Urothelium cell line (cell line): ENCODE measurements at places on chromosomes 4 and X.
A peak's percentile ranks its signal among the peaks of the same experiment; 100 is the strongest.

DNA sequence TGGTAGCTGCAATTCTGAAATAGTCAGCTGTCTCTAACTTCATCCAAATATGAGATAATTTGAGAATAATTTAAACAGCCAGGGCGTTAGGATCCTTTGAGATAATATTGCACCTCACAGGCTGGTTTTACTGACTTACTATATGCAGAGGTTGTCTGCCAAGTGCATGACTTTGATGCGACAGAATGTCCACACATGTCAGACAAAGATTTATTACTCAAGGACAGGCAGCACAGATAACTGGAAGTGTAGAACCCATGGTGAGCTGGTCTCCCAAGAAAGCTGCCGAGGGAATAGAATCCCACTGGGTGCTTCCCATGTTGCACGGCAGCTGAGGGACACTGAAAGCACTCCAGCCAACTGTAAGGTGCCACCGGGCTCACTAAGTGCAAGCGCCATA lies 166.2 kb upstream of the GALNTL6 start:
- no peak for DNase-seq

DNA sequence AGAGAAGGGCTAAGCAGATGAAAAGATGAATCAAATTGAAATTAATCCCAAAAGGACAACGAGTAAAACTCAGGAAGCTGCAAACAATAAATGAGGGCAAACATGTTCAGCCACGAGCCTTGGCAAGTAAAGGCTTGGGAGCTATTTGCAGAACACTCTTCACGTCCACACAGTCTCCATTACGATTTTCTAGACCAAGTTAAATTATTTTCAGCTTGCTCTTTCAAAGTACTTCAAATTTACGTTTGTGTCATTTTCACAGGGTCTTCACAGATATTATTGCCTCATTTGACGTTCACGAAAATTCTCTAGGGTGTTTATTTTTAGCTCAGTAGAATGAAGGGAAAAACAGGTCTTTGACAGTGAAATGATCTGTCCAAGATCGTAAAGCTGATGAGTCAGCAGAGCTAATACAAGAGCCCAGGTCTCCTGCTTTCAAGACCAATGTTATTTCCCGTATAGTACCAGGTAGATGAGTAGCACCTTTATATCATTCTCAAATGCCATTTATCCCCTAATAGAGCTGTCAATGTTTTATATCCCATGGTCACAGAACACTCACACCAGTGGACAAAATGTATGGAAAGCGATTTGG lies 20.9 kb downstream of the KLB start:
- DNase-seq: peak; percentile 36

- DNase-seq: no peak
Observed at GRCh38 chrX:134733591-134733990, 75.3 kb upstream of the PLAC1 start.

DNA sequence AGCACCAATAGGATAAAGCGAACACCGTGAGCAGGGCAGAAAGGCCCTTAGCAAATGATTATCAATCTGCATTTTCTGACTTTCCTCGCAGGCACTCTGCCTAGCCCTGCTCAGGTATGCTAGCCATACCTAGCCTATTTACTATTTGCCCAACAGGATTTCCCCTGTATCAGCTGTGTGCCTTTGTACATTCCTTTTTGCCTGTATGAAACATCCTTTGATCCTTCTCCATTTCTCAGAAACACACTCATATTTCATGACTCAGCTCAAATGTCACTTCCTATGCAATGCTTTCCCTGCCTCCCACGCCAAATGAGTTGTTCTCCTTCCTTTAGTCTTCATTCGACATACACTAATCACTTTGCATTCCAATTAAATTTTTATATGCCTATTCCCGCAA lies 37.2 kb downstream of the PCDH7 start:
- peak; percentile 86 for DNase-seq

GRCh38 chrX:135477576-135477975 lies 42.9 kb upstream of the INTS6L start:
- peak; percentile 45 for DNase-seq

DNA sequence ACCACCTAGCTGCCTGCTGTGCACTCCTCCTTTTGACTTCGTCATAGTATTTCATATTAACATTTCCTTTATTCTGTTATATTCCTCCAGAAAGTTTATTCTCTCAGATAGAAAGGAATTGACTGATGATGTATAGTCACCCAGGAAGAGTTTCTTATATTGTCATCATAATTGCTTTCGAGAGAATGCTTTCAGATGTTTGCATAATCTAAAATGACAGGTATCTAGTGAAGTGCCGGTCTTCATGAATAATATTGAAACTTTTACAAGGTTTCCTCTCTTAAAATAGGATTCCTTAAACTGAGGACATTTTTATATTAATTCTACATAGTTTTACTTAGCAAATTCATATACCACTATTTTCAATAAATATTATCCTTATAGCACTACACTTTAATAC lies 10.1 kb downstream of the SEC24D start:
- DNase-seq: no peak

- peak; percentile 9 for DNase-seq
Observed at GRCh38 chr4:20299515-20299914, 47.8 kb downstream of the SLIT2 start.

- no peak for DNase-seq
Observed at GRCh38 chr4:158796370-158797140, 27.7 kb downstream of the FNIP2 start.

DNA sequence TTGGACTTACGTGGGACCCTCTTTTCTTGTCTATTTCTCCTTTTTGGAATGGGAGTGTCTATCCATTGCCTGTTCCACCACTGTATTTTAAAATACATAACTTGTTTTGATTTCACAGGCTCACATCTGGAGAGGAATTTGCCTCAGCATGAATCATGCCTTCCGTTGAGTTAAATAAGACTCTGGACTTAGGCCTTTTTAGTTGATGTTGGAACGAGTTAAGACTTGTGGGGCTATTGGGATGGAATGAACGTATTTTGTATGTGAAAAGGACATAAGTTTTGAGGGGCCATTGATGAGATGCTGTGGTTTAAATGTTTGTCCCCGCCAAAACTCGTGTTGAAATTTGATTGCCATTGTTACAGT lies 66.2 kb downstream of the BEX3 start:
- no peak for DNase-seq

- no peak for DNase-seq
Observed at GRCh38 chrX:65203545-65203944, 227.3 kb upstream of the ZC4H2 start.

- peak; percentile 6 for DNase-seq
Observed at GRCh38 chr4:88570001-88570400, 22.3 kb upstream of the HERC3 start.

DNA sequence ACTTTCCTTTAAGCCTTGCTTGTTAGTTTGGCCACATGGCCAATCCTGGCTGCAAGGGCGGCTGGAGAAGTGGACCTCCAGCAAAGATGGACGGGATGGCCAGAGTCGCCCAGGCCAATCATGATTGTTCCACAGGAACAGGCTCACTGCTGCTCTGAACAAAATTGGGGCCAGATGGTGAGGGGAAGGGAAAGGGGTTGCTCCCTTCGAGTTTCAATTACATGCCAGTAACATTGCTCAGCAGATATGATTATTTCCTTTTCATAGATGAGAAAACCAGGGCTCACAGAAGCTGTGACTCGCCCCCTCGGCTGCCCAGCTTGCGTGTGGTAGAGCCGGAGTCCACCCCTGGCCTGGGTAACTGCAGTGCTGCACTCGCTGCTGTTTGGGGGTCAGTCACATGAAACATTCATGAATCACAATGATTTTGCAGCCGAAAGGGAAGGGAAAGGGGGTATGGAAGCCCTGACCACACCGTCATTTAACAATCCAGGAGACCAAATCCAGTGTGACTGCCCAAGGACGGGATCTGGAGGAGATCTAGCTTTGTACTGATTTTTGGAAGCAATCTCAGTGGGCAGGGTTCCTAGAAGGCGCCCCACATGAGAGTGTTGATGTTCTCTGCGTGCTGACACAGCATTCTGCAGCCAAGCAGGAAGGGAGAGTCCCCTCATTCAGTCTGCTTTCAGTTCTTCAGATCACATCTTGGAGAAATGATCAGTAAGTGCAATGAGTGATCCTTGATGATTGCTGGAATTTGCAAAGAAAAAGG lies 77.3 kb upstream of the MSX1 start:
- no peak for DNase-seq

DNA sequence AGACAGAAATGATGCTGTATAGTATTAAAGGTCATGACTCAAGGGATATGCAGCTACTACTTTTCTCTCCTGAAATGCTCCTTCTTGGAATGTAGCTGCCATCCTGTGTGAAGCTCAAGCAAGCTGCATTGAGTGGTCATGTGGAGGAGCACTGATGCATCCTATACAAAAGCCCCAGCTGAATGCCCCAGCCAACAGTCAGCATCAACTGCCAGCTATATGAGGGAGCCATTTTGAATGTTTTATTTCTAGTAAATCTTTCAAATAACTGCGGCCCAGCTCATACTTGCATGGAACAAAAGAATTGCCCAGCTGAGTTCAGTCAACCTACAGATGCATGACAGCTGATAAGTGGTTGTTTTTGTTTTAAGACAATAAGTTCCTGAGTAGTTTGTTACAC lies 165.0 kb upstream of the GEMIN8 start:
- DNase-seq: no peak

DNA sequence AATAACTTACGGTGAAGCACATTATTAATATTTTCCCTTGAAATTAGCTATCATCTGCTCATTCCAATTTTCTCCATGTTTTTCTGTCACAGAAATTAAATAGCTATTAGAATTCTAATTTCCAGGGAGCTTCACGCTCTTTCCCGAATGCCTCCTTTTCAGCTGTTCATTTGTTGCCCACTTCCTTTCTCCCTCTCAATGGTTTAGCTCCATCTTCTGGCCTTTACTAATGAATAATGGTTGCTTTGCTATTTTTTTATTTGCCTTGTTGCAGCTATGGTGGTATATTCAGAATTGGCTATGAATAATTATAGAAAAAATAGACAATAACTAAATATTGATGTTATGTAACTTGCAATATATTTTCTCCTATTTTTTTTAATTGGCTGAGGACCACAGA lies 70.5 kb downstream of the GRIA2 start:
- no peak for DNase-seq

DNA sequence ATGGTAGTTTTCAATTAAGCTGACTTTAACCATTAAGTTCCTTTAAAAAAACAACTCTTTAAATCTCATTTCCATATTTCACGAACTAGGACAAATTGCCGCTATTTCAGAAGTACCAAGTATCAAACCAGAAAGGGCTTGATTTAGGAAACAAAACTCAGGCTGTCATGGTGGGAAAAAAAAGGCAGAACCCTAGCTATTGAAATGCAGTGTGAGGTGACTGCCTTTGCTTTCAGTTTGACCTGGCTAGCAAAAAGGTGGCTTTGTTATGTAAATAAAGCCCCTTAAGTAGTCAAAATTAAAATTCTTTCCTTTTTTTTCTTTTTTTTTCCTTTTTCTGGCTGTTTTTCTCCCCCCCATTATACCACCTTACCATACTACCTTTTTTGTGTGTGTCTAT lies 40.6 kb upstream of the CYP2U1 start:
- DNase-seq: no peak

DNA sequence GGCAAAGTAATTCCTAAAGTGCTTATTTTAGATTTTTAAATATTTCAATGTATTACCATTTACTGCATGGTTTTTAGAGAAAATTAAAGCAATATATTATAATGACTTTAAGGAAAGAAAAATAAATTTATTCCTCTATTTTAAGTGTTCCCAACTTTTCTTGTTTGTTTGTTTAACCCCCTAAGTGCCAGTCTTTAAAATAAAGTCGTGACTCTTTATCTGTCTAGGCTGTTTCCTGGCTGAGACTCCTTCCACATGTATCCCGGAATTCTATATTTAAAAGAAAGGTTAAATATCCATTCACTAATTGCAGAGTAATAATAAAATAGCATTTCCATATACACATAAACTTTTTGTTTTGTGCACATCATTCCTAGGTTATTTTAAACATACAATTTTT lies 71.2 kb downstream of the GAB1 start:
- no peak for DNase-seq

- no peak for DNase-seq
Observed at GRCh38 chr4:171583790-171584189, 229.4 kb upstream of the GALNTL6 start.

DNA sequence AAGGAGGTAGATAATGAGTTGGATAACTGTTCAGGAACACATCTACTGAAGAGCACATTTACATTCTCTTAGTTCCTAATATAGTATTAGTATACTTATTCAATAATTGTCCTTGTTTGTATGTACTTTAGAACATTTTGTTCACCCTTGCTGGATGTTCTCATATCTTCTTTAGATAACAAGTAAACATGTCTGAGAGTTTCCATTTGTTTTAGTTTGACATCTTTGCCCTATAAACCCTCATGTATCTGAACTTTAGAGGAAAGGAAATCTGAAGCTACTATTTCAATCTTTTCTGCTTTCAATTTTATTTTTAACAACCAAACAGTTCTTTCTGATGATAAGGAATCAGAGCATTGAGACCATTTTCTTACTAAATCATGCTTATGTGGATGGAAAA lies 518.6 kb downstream of the RPA4 start:
- DNase-seq: no peak
